ENCODE measurements at places on chromosomes 4 and X.

DNA sequence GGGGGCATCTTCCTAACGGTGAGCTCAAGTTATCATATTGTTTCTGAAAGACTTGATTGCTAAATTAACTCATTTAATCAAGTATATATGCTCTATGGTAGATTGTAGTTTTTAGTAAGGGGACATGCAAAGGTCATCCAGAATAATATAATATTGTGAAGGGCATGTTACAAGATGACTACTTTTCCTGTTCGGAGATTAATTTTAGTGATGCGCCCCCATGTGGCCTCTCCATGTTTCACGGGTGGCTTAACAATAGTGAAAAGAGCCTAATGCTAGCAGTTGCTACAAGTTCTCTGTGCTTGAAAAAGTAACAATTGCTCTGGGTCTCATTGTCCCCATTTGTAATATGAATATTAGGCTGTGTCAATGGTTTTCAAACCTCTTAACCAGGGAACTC, 12.2 kb downstream of the SMPX start:
- no peak for DNase-seq

- DNase-seq, result no peak
Measured at GRCh38 chr4:86834901-86835300, 14.3 kb downstream of the SLC10A6 start.

DNA sequence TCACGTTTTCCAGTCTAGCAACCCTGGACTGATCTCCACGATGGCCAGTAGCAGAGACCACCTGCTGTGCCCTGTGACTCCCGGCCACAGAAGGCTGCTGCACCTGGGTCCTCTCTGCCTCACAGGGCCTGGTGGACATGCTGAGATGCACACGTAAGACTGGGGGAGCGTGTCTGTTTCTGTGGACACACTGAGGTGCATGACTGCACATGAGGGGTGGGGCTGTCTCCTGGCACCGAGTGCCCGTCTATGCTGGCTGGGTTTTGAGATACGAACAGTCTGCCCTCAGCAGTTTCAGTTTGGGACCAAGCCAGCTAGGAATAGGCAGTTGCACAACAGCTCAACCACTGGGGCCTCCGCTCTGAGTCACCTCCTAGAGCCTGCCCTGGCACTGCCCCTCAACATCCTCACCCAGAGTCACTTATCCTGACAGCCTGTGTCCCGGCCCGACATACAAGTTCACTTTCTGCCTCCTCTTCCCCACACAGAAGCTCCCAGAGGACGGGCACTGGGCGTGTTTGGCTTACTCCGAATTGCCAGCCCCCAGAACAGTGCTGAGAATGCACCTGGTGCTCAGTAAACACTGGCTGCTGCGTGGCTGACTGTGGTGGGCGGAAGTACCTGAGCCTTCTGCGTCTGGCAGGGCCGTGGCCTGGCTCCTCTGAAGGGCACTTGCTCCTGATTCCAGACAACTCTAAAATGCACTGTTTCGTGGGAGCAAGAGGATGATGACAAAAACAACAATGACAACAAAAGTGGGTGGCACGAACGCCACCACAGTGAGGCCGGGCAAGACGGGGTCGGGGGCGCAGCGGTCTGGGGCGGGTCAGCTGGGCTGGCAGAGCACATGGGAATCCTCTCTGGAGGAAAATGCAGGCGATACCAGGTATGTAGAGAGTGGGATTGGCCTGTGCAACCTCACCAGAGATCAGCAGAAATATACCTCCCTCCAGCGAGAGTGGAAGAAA, 30.9 kb downstream of the RNF212 start:
- DNase-seq, result no peak

GRCh38 chrX:144896323-144896722, 351.0 kb upstream of the SPANXN1 start:
- DNase-seq, result no peak

GRCh38 chrX:138719396-138719795, 7.9 kb upstream of the FGF13 start:
- DNase-seq, result no peak

DNA sequence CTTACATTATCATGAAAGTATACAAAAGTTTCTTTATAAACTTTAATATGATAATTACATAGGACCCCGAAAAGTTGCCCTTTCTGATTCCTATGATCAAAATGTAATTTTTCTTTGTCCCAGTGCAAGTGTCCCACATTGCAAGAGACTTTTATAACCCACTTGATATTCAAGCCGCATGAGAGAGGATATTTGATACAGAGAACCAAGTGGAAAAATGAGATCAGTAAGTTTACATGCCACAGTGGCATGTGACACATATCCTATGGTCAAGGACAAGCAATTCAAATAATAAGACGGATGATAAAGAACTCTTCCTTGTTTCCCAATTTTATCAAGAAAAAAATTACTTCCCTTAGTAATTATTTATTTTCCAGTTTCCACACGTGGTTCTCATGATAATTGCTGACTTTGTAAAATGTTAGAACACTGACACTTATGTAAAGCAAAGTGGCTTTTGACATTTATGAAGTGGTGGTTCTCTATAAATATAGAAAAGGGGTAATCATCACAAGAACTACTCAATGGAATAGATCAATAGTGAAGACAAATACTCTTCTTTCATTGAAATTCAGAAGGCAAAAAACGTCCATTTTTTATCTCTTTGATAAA, 273.7 kb upstream of the NOCT start:
- no peak for DNase-seq

All from immature natural killer cell (primary cell).